ENCODE measurements at places on chromosomes 2 and 18.

- DNase-seq, result no peak
Measured at GRCh38 chr18:48481092-48481491, 57.7 kb upstream of the CTIF start.

DNA sequence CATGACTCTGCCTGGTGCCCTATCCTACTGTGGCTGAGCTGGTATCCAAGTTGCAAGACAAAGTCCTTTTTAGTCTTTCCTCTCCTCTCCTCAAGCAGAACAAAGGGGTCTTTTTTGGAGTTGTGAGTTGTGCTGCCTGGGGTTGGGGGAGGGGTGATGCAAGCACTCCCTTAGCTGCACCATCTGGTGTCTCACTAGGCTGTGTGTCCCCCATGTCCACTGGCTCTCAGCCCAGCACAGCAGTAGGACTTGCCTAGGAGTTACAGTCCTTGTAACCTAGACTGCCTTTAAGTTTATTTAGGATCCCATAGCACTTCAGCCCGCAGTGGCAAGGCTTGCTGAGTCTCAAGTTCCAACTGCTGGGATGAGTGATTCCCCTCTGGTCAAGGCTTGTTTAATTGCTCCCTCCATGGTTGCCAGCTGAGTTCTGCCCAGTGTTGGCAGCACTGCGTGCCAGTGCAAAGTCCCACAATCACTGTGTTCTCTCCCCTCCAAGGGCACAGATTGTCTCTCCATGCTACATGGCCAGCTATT, 13.2 kb upstream of the ILKAP start:
- DNase-seq, result no peak

- DNase-seq, result no peak
Measured at GRCh38 chr2:172456002-172456401, 28.6 kb downstream of the ITGA6 start.

- DNase-seq, result no peak
Measured at GRCh38 chr2:64067326-64067725, 48.1 kb upstream of the VPS54 start.

- DNase-seq, result no peak
Measured at GRCh38 chr2:65128297-65129190, 1.4 kb downstream of the RAB1A start.

DNA sequence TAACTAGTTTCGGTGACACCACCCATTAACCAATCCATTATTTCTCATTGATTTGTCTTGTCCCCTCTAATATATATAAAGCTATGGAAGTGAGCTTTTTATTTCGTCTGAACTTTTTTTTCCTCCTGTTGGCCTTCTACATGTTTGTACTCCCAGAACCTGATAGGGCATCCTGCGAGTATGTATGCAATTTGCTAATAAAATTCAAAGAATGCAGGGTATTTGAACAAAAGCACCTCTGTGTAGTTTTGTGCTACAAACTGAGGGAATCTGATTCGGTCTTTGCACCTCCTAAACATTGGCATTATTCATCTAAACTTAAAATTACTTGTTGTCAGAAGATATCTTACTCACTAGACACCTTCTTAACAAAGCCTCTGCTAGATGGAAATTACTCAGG, 242.9 kb upstream of the TMEFF2 start:
- DNase-seq, result no peak

GRCh38 chr2:138365581-138365980, 136.0 kb upstream of the SPOPL start:
- no peak for DNase-seq

GRCh38 chr18:67766930-67767329, 250.4 kb upstream of the DSEL start:
- no peak for DNase-seq

Measured in RWPE2 (cell line).